ENCODE measurements at places on chromosomes 6 and 20.

DNA sequence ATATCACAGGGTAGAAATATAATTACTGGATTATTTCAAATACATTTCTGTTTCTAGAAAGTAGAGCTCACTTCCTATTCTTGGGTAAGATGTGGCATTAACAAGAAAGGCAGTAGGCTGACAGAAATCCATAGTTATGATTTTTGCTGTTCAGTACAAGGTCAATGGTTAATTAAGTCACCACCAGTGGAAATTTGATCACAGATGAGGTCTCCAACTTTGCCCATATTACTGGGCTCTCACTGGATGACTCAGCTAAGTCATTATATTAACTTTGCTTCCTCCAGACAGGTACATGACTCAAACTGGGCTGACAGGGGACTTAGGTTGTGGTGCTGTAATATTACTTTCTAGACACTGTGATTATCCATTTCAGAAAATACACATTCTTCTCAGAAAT lies 212.4 kb downstream of the GRIK2 start:
- no peak overlapping the region for H3K4me3 ChIP-seq
- no peaks in the 10 kb centered on the region for H3K4me1 ChIP-seq
- no peak overlapping the region for H3K27ac ChIP-seq
- DNase-seq: no peak
- no peaks in the 10 kb centered on the region for H3K27me3 ChIP-seq

DNA sequence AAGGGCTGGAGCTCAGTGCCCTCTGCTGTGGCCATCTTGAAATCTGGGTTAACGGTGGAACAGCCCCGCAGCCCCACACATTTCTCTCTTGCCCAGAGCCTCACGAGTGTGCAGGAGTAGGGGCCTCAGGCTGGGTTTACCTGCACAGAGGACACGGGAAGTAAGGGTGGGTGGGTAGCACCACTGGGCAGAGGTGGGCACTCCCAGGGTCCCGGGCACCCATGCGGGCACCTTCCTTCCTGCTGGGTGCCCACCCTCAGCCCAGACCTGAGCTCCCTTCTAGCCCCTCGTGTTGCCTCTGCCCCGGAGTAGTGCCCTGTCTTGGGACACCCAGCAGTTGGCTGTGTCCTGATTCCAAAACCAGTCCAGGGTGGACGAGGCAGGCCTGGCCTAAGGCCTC lies 11.2 kb downstream of the COL9A3 start:
- no peak for DNase-seq
- H3K27me3 ChIP-seq: no peaks in the 10 kb centered on the region
- no peak overlapping the region for H3K4me3 ChIP-seq
- peaks cover 9% of the 10 kb centered on the region for H3K4me1 ChIP-seq

- H3K36me3 ChIP-seq: no peaks in the 10 kb centered on the region
- no peak overlapping the region for H3K27ac ChIP-seq
- H3K4me1 ChIP-seq: no peaks in the 10 kb centered on the region
- H3K27me3 ChIP-seq: peaks cover 5% of the 10 kb centered on the region
Observed at GRCh38 chr6:154458565-154459470, 51.7 kb downstream of the CNKSR3 start.

DNA sequence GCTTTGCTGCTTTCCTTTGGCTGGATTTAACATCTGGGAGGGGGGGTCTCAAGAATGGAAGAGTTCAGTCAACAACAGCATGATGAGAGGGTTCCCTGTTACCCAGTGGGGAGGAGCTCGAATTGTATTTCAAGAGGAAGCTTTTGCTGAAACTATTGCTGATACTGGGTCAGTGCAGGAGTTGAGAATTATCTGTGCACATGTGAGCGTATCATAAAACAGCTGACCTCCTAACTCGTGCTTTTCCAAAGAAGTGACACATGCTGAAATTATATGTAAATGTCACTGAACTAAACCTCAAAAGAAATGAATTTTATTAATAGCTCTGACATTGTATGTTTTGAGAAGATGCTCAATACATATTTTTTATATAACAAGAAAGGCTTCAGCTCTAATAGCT lies 96.3 kb downstream of the PHF3 start:
- H3K4me3 ChIP-seq: no peak overlapping the region
- H3K36me3 ChIP-seq: peaks cover 6% of the 10 kb centered on the region
- no peak for DNase-seq
- no peak overlapping the region for H3K27ac ChIP-seq
- H3K27me3 ChIP-seq: no peaks in the 10 kb centered on the region
- no peaks in the 10 kb centered on the region for H3K4me1 ChIP-seq

DNA sequence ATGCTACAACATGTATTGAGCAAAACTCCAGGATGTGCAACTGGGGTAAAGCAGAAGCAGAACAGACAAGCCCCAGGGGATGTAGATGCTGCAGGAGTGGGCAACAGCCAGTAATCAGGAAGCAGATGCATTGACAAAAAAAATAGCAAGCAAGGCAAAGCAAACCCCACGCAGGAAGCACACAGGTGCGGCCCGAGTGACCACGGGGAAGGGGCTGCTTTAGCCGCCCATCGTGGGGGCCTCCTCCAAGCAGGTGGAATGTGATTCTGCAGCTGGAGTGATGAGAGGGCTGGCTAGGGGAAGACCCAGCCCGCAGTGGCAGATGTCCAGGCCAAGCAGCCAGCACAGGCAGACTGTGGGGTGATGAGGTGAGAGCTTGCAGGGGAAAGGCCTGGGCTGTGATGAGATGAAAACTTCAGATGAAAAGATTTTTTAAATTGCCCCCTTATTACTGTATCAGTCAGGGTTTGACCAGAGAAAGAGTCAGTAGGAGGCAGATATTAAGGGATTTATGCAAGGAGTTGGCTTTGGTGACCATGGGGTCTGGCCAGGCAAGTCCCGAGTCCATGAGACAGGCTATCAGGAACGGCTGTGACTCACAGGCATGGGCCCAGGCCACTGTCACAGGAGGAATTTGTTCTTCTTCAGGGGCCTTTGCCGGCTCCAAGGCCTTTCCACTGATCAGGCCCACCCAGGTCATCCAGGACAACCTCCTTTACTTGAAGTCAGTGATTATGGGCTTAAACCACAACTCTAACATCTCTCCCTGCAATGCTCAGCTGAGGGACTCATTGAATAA lies 207.6 kb downstream of the ANKRD60 start:
- H3K4me1 ChIP-seq: no peaks in the 10 kb centered on the region
- no peaks in the 10 kb centered on the region for H3K36me3 ChIP-seq
- H3K4me3 ChIP-seq: no peak overlapping the region
- H3K27me3 ChIP-seq: peaks cover 15% of the 10 kb centered on the region
- no peak for DNase-seq
- H3K27ac ChIP-seq: no peak overlapping the region

DNA sequence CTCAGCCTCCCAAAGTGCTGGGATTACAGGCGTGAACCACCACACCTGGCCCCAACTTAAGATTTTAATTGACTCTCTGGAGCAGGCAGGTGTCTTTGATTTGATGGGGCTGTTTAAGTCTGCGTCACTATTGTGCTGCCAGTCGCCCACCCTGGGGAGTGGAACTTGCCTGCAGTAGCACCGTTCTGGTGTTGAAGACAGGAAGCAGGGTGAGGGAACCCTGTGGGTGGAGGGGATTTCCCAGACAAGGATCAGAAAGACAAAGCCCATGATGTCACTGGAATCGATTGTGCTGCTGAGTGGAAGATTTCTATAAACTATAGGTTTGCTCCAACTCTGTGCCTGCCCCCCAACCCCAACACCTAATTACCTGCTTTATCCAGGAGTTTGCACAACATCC lies 11.0 kb downstream of the ALDH8A1 start:
- DNase-seq: no peak
- no peaks in the 10 kb centered on the region for H3K27me3 ChIP-seq
- H3K4me1 ChIP-seq: peaks cover 7% of the 10 kb centered on the region

DNA sequence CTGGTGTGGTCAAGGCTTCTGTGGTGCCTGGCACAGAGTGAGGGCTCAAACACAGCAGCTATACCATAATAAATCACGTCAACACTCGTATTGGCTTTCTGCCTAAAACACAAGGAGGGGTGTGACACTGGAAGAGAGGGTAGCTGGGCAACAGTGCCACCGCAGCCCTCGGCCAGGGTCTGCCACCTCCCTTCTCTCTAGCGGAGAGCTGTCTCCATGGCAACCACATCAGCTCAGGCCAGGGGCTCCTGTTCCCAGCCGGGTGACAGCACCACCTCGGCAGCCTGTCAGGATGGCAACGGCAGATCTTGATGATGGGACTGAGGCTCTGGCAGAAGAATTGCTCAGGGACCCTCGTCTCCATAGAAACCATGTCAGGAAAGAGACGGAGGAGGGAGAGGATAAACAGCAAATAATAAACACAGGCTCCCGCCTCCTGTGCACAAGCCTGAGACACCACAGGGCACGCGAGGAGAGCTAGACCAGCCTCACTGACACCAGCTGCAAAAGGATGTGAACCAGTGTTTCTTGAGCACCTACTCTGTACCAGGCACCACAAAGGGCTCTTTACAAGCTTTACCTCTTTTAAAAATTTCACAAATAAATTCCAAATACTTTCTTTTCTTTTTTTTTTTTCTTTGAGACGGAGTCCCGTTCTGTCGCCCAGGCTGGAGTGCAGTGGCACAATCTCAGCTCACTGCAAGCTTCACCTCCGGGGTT lies 50.4 kb upstream of the TLDC2 start:
- no peaks in the 10 kb centered on the region for H3K36me3 ChIP-seq
- no peak for DNase-seq
- peaks cover 24% of the 10 kb centered on the region for H3K4me1 ChIP-seq
- H3K4me3 ChIP-seq: no peak overlapping the region
- H3K27me3 ChIP-seq: no peaks in the 10 kb centered on the region

- DNase-seq: peak; percentile 54
- peak overlapping the region; percentile 75 for H3K4me3 ChIP-seq
- peaks cover 2% of the 10 kb centered on the region for H3K36me3 ChIP-seq
- H3K27ac ChIP-seq: peak overlapping the region; percentile 91
- no peaks in the 10 kb centered on the region for H3K27me3 ChIP-seq
Observed at GRCh38 chr6:159979136-159979874, 10.4 kb downstream of the IGF2R start.

DNA sequence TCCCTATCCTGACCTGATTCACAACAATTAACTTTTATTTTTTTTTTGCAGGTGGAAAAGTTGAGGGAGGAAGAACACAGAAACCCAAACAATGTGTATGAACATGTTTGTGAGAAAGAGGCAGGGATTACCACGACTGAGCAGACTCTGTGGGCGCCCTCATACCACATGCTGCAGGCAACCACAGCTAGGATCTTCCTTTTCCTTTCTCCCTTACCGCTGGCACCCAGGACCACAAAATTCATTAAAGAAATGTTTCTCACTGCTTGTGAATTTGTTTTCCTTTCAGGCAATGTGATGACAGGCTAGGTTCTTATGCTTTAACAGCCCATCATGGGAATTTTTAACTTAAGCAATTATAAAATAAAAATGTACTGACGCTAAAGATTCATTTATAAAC lies 287.1 kb downstream of the GMDS start:
- DNase-seq: no peak
- H3K27ac ChIP-seq: no peak overlapping the region
- H3K4me1 ChIP-seq: peaks cover 5% of the 10 kb centered on the region
- peaks cover 4% of the 10 kb centered on the region for H3K36me3 ChIP-seq
- H3K27me3 ChIP-seq: no peaks in the 10 kb centered on the region

DNA sequence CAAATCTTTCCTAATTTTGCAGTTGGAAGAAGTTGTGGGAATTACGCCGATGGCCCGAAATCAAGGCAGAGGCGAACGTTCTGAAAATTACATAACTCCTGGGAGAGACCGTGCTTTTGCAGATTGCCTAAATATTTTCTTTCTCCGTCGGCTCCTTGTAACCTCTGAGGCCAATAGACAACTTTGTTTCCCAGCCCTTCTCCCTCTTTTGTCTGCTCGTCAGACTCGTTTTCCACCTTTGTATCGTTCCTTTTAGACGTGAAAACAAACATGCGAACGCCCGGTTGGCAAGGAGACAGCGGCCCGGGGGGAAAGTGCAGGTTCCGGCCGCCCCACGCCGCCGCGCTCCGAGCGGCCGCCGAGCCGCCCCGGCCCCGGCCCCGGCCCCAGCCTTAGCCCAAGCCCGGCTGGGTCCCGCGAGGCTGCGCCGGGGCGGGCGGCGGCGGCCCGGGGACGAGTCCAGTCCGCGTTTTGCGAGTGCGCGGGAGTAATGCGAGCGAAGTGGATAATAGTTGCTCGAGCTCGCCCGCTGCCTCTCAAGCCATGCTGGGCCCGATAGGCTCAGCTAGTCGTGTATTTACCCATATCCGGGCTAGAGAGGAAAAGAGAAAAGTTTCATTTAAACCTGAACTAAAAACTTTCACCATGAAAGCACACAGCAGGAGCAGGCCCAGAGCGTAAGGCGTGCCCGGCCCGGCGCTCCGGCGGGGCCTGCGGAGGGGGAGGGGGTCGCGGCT lies at the start of gene ARID1B:
ARID1B (plus strand) TSS at position 539 of the 737 bp plus-strand sequence. CDS start 303 bp downstream, outside the sequence.
- peak within 1 kb of the TSS; percentile 98 for H3K27ac ChIP-seq
- H3K27me3 ChIP-seq: peaks cover 2% of the 10 kb centered on the region
- peak; percentile 82 for DNase-seq
- H3K4me1 ChIP-seq: peaks cover 23% of the 10 kb centered on the region
- no peaks in the 10 kb centered on the region for H3K36me3 ChIP-seq

- H3K36me3 ChIP-seq: no peaks in the 10 kb centered on the region
- no peak for DNase-seq
- H3K27ac ChIP-seq: no peak overlapping the region
- no peak overlapping the region for H3K4me3 ChIP-seq
- H3K27me3 ChIP-seq: no peaks in the 10 kb centered on the region
Observed at GRCh38 chr6:74283532-74283931, 587.5 kb downstream of the CD109 start.

DNA sequence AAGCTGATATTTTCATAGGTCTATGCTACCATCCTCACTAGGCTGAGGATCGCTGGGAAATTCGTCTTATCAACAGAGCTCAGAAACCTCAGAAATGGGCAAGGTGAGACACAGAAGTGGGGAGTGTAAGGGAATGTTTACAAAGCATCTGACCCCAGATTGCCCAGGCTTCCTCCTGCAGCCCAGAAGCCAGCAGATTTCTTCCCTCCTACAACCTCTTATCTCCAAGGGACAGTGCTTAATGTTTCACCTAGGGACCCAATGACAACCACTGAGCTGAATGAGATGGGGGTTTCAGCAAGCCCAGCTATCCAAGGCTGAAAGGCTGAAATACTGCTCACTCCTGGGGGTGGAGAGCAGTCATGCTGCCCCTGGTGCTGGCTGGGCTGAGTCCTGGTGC lies 52.4 kb upstream of the TBC1D7 start:
- no peak overlapping the region for H3K27ac ChIP-seq
- H3K4me1 ChIP-seq: peaks cover 20% of the 10 kb centered on the region
- peaks cover 14% of the 10 kb centered on the region for H3K36me3 ChIP-seq
- no peak overlapping the region for H3K4me3 ChIP-seq
- no peak for DNase-seq
- H3K27me3 ChIP-seq: no peaks in the 10 kb centered on the region

DNA sequence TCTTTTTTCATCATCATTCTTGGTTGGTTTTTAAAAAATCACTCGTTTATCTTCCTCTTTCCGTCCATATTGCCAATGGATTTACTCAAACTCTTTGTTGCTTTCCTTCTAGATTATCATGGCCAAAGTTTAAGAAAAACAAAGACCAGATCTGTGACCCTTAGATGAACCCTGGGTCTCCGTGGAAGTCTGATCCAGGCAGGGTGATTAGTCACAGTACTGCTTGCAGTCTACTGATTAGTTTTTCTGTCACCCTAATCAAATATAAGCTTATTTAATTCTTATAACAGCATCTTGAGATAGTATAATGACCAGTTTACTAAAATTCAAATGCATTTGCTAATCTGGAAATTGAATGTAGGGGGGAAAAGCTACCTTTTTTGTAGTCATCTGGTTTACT lies 6.0 kb upstream of the SMIM28 start:
- H3K4me3 ChIP-seq: no peak overlapping the region
- H3K27ac ChIP-seq: no peak overlapping the region
- H3K36me3 ChIP-seq: no peaks in the 10 kb centered on the region
- no peak for DNase-seq
- H3K27me3 ChIP-seq: peaks cover 13% of the 10 kb centered on the region
- peaks cover 2% of the 10 kb centered on the region for H3K4me1 ChIP-seq

Data from activated naive CD8-positive, alpha-beta T cell treated with anti-CD3 and anti-CD28 coated beads, Interleukin-2, amount 10 ng/mL, durations not matched to agents 7 days and 5 days (primary cell).